CD4-positive, alpha-beta T cell treated with Interleukin-4 for 1 hour (primary cell): ENCODE measurements at places on chromosomes 2 and 18.

DNA sequence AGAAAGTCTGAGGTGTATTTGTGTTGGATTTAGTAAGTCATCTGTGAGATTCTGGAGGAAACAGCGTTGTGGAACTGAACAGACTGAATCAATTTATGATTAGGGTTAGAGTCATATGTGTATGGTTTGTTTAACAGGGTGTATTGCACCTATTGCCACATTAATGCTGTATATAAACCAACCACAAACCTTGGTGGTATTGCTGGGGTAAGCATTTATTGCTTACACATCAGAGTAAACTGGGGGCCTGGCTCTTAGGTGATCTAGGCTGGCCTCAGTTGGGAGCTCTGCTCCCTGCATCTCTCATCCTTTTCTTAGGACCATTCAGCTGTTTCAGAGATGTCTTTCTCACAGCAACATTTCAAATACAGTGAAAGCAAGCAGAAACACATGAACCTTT is 59.7 kb upstream of the GRB14 start:
- no peak for DNase-seq

DNA sequence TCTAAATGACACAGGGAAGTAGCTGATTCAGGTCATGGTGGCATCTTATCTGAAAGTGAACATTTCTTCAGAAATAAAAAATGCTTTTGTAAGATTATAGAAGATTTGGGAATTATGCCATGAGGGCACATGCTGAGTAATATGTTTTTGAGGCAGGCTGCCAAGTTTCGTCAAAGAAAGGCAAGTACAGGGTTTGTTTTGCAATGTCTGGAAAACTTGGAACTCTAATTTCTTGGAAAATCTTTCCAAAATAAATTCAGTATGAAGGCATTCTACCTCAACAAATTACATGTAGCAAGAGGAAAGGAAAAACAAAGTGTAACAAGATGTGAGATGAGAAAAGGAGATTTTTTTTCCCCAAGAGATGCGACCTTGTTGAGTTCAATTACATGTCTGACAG is 167.7 kb downstream of the PLCL1 start:
- DNase-seq = no peak

- no peak for DNase-seq
Measured at GRCh38 chr2:168460571-168460970, 4.5 kb downstream of the CERS6 start.

DNA sequence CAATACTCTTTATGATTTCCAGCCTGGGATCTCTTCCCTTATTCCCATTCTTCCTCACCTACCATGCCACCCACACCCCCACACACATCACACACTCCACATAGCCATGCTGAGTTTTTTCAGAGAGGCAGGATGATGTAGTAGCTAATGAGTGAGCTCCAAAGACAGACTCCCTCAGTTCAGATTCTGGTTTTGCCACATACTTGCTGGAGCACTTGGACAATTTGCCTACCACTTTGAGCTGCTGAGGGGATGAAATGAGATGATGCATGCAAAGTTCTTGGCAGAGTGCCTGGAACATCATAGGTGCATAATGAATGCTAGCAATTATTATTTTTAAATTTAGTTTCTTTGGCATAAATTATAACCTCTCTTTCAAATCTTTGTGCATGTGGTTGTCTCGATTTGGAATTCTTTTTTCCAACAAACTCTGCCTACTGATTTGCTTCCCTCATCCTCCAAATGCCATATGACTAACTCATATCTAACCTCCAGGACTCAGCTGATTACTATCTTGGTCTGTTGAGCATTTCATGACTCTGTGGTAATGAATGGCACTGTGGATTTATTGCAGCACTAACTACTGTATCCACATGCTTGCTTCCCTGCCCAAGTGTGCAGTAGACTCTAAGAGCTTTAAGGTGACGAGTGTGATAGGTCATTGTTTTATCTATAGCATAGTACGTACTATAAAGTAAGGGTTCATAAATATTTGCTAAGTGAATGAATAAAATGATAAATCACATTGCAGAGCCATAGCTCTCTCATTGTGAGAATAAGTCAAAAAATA is 99.1 kb downstream of the TACR1 start:
- DNase-seq = no peak

- DNase-seq = no peak
Measured at GRCh38 chr2:208872591-208872990, 466.0 kb downstream of the PTH2R start.

GRCh38 chr2:129877795-129878775 is 101.4 kb upstream of the RAB6C start:
- no peak for DNase-seq

DNA sequence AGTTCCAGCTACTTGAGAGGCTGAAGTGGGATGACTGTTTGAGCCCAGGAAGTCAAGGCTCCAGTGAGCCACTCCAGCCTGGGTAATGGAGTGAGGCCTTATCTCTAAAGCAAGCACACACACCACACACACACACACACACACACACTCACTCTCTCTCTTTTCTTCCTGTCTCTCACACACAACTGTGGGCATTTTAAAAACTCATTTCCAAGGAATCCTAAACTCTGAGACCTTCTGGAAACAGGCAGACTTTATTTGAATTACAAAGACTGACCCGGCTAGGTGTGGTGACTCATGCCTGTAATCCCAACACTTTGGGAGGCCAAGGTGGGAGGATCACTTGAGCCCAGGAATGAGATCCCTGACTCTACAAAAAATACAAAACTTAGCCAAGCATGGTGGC is 21.3 kb downstream of the WDSUB1 start:
- no peak for DNase-seq

DNA sequence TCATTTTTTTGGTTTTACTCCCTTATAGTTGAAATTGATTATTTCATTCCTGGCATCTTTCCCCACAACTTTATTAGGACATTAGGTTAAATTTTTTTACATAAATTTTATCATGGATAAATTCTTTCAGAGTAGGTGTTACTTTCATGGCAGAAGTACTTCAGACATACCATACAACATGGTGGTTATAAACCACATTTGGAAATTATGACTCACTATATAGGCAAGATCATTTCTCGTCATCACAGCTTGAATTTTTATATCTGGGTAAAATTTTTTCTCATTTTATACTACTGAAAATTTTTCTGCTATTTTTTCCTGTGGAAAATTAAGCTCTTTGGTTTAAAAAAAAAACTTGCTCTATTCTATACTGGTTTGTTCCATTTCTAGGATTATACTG is 111.9 kb upstream of the COL5A2 start:
- DNase-seq = no peak

GRCh38 chr2:174383796-174384195 is 11.7 kb upstream of the SCRN3 start:
- no peak for DNase-seq

DNA sequence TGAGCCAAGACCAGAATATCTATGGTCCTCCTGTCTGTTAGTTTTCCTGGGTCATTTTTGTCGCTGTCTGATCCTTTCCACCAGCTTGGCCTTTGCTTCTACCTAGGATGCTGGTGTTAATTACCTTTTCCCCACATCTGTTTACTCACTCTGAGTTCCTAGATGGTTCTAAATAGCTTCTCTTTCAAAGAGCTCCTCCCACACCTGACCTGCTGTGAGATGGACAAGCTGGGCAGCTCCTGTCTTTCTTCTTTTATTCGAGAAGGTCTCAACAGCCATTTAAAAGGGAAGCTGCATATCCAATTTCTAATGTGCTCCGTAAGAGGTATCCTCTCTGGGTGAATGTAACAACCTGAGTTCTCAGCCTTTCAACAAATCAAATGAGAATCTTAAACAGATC is 156.2 kb downstream of the HRH4 start:
- no peak for DNase-seq

- DNase-seq = no peak
Measured at GRCh38 chr2:54840559-54841468, 117.4 kb downstream of the EML6 start.

DNA sequence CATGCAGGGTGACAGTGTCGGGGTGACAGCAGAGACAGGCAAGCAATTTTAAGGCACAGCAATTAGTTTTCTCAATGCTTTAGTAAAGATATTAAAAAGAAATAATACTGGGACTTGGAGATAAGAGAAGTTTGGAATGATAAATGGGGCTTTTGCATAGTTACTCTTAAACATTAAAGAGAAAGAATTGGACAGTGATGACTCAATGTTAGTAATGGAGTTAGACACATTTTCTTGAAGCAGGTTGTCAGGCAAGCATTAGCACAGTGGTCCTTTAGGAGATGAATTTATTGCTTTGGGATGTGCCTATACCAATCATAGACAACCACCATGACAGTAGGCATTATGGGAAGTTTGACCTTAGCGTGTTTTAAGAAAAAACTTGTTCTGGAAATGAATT is 228.3 kb upstream of the RAB12 start:
- no peak for DNase-seq

DNA sequence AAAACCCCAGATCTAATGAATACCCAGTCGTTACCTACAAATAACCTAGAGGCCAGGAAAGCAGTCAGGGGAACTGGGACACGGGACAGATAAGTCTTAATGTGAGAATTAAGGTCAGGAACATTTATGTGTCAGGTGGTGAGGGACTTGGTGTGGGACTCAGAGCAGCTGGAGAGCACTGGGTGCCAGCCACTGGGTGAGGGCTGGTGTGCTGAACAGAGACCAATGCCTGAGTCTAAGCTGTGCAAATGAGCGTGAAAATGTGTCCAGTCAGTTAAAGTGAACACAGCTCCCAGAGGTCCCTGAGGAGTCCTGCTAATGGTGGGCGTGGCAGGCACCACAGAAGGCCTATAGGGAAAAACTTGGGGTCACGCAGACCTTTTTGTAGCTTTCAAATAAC is 225.9 kb downstream of the C1D start:
- no peak for DNase-seq

GRCh38 chr2:226135861-226136548 is 663.6 kb downstream of the IRS1 start:
- DNase-seq = no peak

- no peak for DNase-seq
Measured at GRCh38 chr2:236753606-236754270, 184.1 kb downstream of the ACKR3 start.

- DNase-seq = no peak
Measured at GRCh38 chr2:203569677-203570316, 34.7 kb upstream of the RAPH1 start.

DNA sequence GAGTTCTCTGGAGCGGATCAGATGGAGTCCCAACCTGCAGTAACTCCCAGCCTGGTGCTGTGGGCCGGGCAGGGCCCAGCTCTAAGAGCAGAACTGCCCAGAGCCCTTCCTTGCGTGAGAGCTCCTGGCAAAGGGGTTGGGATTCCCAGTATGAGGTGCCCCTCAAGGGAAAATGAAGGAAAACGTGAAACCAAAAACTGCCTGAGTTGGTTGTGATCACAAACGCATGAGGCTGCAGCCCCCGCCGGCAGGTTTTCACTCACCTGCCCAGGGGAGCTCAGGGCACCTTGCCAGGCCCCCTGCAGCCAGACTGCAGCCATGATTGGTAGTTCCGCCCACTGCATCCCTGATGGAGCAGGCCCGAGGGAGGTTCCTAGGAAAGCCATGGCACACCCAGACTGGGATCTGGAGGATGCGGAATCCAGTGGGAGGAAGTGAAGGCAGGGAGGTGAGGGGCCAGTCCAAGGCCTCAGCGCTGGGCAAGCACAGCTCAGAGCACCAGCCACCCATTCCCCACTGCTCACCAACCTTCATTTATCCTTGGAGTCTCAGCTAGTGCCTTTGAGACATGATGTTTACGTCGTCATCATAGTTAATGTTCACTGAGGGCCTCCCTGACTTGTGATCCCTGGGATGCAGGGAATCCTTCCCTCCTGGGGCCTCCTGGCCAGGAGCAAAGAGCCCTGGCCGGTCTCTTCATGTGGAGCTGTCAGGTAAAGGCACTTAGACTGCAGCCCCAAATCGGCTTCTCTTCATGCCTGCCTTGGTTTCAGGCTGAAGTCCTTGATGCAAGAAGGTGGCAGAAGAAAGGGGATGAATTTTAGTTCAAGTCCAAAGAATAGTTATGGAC is 103.2 kb downstream of the INHBB start:
- DNase-seq = no peak

GRCh38 chr2:19355416-19355821 is 3.0 kb downstream of the OSR1 start:
- no peak for DNase-seq

- no peak for DNase-seq
Measured at GRCh38 chr18:78867131-78867530, 112.5 kb upstream of the SALL3 start.

- no peak for DNase-seq
Measured at GRCh38 chr2:190435031-190435670, 27.0 kb downstream of the MFSD6 start.

GRCh38 chr2:88537640-88538039 is 85.1 kb upstream of the FOXI3 start:
- DNase-seq = no peak

DNA sequence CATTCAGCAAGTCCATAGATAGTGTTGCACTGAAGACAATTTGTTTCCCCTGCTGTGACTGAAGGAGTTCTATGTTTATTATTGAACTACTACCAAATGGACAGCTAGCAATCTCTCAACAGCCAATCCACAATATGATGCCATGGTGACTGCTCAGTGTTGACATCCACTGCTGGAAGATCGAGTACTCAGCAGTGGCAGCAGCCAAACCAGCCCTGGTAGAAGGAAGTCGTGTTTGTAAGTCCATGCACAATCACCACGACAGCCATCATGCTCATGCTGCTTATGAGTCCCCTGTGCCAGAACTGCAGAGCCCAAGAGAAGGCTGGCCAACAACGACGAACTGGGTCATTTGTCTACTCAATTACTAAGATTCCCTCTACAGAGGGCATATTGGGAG is 66.4 kb downstream of the OSR1 start:
- DNase-seq = no peak

GRCh38 chr2:26644188-26644835 is 3.1 kb upstream of the CIB4 start:
- no peak for DNase-seq

DNA sequence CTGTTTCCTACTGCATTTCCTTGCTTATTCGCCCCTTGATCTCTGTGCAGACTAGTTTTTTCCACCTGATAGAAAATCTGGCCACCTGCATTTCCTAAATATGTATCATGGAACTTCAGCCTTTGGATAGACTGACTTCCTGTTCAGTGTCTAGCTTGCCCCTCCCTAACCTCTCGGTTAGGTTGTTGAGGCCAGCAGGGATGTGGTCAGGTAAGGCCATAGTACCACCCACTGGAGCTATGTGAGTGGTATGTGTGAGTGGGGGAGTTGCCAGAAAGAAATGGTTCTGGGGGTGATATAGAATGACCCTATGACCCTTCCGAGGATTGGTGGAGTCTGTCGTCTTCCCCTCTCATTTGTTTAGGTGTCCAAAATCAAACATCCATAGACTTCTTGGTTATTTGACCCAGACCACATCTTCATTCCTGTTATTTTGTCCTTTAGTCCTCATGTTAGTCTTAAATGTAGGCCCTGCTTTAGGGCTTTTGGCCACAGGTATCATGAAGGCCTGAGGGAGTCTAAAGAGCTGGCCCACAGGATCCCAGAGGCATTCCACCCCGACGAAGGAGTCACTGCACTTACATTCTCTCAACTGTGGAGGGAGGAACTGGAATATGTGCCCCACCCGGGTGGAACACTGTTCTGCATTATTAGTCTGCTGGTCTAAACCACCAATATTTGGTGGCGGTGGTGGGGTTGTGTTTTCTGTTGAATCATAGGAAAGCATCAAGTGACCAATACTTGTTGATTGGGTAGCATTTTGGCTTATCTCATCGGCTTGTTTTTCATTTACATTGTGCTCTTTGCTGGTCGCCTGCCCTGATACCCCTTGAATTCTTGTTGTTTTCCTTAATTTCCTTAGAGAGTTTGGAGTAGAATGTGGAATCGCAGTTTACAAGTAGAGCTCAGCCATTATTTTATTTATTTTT is 21.9 kb downstream of the CAB39 start:
- no peak for DNase-seq

- no peak for DNase-seq
Measured at GRCh38 chr2:111054791-111055691, 65.7 kb upstream of the BCL2L11 start.
